ENCODE measurements at places on chromosomes 13 and 19.

DNA sequence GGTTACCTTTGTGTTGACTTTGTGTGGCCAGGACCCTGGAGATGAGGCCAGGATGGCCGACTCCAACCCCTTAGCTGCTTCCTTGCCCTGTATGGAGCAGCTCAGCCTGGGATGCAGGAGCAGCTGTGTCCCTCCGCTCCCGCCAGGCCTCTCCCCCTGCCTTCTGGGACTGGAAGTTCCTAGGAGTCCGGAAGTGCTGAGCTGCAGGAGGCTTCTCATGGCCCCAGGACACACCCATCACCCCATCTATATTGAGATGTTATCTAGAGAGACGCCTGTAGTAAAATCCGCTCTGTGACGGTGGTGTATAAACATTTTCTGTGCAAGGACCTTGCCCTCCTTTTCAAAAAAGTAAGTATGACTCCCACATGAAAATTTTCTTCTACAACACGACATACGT lies 27.0 kb downstream of the WTIP start:
- DNase-seq = no peak

GRCh38 chr19:43789029-43789428 lies 8.3 kb upstream of the KCNN4 start:
- DNase-seq = no peak

- no peak for DNase-seq
These were observed 1295.1 kb downstream of the EFNB2 start for GRCh38 chr13:105240371-105240770.

DNA sequence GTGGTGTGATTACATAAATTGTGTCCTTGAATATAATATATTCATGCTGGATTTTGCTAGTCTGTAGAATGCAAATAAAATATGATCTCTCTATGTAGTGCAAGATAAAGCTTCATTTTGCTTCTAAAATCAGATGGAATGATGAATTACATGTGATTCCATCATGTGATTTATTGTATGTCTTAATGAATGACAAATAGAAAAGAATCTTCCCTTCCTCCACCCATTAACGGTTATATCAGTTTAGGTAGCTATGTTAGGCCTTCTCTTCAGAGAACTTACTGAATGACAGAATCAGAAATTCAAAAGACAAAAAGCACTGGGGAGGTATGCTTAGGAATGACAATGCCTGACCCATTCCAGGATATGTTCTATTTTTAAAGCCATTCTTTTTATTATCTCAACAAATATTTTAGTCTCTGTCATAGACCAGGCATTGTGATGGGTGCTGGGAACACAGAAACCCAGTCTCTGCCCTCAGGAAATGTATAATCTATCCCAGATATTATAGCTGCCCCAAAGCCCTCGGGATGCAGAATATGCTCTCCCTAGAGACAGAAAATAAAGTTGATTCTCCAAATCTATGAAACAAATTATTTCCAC lies 90.6 kb downstream of the TEX26 start:
- no peak for DNase-seq

DNA sequence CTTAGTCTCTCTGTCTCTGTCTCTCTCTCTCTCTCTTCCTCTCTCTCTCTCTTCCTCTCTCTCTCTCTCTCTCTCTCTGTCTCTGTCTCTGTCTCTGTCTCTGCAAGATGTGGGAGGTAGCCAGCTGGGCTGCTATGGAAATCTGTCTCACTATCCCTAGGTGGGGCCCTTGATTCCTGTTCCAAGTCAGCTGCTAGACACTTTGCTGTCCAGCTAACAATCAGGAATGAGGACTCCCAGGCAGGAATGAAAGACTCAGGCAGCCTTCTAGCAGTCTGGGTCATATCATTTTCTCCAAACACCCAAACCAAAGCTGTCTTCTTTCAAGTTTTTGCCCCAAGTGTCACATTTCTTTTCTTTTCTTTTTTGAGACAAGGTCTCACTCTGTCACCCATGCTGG lies 23.2 kb downstream of the CATSPERD start:
- DNase-seq = no peak

DNA sequence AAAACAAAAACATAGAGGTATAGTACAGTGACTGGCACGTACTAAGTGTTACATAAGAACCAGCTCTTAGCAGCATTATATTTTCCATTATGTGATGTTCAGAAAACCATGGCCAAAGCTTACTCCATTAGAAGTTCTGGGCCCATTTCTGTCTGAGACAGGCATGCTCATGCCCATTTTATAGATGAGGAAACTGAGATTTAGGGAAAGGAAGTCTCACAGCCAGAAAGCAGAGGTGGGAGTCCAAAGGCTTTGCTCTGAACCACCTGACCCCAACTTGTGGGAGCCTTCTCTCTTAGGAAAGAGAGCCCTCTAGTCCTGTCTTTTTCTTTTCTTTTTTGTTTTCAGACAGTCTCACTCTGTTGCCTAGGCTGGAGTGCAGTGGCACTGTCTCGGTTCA lies 2.3 kb downstream of the AP2S1 start:
- DNase-seq = no peak

GRCh38 chr19:15062036-15062435 lies 12.8 kb downstream of the CASP14 start:
- DNase-seq = no peak

DNA sequence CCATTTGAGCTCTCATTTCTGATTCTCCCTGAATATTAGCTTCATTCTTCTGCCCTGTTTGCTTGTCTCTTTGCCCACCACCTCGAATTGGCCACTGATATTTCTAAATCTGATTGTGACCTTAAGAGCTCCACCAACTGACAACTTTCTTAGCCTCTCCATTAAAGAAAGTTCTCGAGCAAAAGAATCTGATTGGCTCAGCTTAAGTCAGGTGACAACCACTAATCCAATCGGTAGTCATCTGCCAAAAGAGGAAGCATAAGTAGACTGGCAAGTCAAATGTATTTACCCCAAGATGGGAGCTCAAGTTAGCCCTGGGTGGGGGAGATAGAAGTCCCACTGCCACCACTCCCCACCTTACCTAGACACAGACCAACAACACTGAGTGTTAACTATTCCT lies 41.5 kb downstream of the NOTCH3 start:
- no peak for DNase-seq

DNA sequence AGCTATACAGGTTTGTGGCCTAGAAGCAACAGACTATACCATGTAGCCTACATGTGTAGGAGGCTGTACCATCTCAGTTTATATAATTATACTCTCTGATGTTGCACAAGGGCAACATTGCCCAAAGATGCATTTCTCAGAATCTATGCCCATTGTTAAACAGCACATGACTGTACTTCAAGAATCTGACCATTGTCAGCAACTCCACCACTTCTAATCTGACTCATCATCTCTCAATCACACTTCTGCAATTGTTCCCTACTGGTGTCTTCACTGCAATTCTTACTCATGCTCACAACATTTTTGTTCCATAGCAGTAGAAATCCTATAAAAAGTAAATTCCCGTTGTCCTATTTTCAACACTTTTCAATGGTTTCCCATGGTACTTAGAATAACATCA lies 63.9 kb upstream of the ATXN8OS start:
- DNase-seq = no peak

DNA sequence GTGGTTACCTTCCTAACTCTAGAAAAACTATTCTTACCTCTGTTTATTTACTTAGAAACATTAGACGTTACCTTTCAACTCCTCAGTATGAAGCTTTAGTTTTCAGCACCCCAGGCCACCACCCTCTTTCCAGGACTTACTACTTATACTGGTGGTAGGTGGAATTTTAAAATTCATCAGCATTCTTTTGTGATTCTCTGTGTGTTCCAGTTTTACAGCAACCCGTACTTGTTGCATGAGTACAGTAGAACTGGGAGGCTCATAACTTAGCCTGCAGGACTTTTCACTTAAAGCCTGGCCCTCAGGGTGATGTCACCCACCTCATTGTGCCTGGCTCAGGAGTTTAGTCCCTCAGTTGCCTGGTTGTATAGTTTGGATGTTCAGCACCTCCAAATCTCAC lies 49.4 kb upstream of the ALOX5AP start:
- DNase-seq = no peak

- DNase-seq = no peak
These were observed 15.7 kb downstream of the TYK2 start for GRCh38 chr19:10364644-10365043.

GRCh38 chr19:55390461-55390880 lies 4.7 kb downstream of the RPL28 start:
- no peak for DNase-seq

DNA sequence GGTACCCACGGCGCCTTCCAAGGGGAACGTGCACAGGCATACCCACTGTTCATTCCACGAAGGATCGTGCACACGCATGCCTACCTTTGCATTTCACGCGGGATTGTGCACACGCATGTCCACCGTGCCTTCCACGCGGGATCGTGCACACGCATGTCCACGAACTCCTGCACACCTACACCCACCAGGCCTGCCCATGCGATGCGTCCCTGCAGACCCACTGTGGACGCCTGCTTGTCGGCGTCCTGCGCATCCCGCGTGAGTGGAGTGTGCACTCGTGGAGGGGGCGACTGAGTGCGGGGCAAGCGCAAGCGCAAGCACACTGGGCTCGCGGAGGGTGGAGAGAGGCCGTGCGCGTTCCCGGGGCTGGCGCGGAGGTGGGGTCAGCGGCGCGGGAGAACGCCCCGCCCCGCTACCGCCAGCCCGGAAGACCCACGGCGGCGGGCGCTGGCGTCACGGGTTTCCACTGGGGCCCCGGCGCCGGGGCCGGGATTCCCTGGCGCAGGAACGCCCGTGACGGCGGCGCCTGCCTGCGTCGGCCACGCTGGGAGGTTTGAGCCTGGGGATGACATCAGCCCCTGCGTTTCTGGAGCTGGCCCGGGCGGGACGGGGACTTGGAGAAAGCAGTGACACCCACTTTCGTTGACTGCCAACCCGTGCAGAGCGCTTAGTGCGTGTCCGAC lies 18.7 kb downstream of the GADD45B start:
- peak; percentile 36 for DNase-seq

GRCh38 chr19:49425922-49426592 lies 869 bp downstream of the GFY start:
- DNase-seq = no peak

DNA sequence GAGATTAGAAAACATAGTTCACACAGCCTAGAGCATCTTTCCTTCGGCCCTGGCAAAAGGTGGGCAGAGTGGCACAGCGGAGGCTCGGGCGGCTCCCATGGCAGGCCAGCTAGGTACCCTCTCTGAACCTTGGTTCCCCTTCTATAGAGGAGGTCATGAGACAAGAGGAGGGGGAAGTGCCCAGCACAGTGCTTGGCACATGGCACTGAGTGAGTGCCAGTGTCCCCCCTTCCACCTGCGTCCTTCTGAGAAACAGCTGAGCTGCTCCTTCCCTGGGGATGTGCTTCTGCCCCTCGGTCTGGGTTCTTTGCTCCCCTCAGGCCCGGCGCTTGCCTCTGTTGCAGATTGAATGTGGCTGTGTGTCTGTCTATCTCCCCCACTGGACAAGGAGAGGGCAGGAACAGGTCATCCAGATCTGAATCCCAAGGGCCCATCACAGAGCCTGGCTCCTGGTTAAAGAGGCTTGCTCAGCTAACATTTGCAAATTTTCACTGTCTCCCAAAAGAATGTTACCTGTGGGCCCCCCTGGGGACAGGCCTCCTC lies 165.6 kb downstream of the USP12 start:
- DNase-seq = no peak

- DNase-seq = no peak
These were observed 16.0 kb downstream of the FGF9 start for GRCh38 chr13:21686751-21687391.

DNA sequence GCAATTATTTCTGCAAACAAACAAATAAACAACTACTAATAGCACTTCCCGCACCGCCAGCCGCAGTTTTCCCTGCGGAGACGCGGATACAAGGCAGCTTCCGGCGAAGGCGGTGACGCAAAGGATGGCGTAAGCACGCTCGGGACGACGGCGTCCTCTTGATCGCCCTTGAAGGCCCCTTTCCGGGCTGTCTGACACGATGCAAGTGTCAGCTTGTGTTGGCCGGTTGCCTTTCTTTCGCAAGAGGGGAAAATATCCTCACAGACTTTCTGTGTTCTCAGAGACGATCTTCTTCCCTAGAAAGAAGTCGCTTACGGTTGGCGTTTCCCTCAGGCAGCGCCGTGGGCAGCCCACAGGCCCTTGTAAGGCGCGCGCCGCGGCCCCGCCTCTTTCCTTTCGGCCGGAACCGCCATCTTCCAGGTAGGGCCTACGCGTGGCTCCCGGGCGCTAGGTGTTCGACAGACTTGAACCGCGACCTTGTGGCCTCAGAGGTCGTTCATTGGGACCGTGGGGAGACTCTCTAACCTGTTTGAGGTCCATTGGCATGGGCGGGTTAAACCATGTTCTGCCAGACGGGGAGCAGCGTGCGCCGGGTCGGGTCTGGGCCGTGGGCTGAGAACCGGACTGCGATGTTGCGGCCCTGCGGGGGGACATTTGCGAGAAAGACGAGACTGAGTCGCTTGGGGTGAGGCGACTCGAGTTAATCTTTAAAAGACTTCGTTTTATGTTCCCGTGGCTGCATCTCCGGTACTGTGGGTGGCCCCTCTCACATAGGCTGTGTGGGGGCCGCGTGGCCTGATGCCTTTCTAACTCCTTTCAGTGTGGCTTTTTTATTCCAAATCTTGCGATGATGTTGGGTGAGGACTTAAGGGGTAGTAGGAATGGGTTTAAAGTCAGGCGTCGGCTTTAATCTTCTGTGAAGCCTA lies at the start of gene RPL21:
Gene RPL21 (plus strand): TSS at position 393 of the 926 bp plus-strand sequence. CDS start 2,219 bp downstream, outside the sequence.
- DNase-seq = peak; percentile 92

DNA sequence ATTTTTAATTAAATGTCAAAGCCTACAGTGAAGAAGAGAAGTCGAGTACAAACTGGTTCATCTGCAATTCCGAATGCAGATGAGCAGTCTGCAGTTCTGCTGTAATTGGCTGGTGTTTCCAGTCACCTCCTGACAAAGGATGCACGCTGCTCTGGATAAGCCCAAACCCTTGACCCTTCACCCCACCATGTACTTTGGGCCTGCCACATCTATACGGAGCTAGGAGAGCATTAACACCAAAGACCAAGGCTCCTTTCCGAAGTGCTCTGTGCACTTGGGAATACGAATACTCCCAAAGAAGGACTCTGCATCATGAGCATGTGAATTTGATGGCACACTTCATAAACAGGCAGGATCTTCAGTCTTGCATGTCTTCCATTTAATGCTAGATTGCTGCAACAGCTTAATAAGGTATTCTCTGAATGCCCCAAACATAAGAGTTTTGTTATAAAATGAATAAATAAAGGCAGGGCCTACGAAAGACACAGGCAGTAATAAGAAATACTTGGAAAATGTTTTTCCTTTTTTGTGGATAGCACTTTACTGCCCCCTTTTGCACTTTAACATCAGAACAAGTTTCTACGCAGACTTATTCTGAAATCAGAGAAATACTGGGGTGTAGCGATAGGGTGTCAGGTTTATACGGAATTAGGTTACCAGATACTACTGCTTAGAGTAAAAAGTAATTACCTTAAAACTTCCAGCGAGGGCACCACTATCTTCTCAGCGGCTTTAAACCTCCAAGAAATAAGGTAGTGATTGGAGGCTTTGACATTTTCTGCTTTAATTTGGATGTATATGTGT lies 15.0 kb downstream of the EFNB2 start:
- DNase-seq = no peak
